CD4-positive, alpha-beta T cell treated with Interleukin-1 beta for 1 hour (primary cell): ENCODE measurements at places on chromosomes 1 and 21.
A peak's percentile ranks its signal among the peaks of the same experiment; 100 is the strongest.

DNA sequence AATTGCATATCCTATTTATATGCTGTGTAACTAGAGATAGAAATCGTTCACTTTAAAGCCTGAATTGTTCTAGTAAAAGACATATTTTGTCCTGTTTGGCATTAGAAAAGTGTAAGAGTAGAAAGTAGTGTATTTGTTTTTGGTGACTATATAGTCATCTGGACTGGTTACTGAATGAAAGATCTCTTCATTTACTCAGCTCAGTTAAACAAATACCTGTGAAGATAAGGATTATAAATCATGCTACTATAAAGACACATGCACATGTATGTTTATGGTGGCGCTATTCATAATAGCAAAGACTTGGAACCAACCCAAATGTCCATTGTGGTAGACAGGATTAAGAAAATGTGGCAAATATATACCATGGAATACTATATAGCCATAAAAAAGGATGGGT lies 125.1 kb downstream of the PLA2G4A start:
- DNase-seq = no peak

DNA sequence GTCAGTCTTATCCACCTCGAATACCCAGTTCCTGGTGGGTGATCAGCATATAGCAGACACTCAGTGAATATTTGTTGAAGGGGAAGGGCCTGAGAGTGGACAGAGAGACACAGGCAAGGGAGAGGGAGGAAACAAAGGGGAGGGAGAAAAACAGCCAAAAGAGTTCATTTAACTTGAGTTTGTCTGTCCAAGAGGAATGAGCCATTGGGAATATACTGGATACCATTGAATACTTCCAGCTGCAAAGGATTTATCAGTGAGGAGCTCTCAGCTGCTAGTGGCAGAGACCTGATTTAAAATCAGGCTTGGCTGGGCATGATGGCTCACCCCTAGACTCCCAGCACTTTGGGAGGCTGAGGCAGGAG lies 11.5 kb upstream of the BGLAP start:
- DNase-seq = no peak

GRCh38 chr1:45493116-45493697 lies 2.2 kb upstream of the TESK2 start:
- peak; percentile 54 for DNase-seq

GRCh38 chr1:244962130-244962529 lies 97.8 kb upstream of the HNRNPU start:
- no peak for DNase-seq

- no peak for DNase-seq
Observed at GRCh38 chr1:222334026-222334680, 213.8 kb downstream of the HHIPL2 start.

- no peak for DNase-seq
Observed at GRCh38 chr1:121483961-121484424, 299.2 kb downstream of the SRGAP2C start.

DNA sequence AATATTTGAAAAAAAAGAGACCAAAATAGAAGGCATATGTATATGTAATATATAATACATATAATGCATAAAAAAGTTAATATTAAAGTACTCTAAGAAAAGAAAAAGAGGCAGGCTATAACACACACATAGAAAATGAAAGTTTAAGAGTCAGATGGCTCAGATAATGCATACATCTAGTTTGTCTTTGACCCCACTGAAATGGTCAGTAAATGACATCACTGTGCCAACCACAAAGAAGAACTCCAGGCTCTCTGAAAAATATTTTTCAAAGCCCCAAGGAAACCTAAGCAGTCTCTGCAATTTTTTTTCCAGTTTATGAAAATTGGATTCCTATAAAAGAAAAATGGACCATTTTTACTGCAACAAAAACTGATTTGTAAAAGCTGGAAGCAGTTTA lies 55.4 kb upstream of the SCYL3 start:
- no peak for DNase-seq

DNA sequence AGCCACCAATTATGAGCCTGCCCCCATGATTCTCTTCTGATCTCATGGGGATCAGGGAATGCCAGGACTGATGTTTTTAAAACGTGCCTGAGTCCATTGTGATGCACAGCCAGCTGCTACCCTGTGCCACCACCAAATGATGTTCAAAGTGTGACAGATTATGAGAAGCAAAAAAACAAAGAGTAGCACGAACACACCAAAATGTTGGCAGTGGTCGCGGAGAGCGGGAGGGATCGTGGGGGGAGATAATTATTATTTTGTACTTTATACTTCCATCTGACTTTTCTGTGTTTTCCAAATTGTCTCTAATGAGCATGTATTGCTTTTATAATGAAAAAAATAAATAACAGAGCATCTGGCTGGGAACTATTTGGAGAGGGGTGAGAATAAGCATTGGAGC lies 50.5 kb downstream of the EPHB2 start:
- DNase-seq = no peak

DNA sequence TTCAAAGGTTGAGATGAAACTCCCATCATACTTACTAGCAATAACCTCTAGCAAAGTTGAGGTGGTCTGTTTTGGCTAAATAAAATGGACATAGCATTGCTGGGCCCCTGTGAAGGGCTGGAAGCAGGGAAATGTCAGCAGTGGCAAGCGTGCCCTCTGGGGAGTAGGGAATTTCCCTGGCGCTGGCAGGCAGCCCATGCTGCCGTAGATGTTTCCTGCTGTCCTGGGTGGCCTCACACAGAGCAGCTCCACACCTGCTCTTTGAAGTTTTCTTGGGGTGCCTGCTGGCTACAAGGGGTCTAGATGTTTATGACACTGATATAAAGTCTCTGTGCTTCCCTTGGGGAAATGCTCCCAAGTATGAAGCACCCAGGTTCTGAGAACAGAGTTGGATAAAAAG lies 30.2 kb downstream of the ADARB1 start:
- DNase-seq = peak; percentile 40

GRCh38 chr1:65319141-65319540 lies 9.8 kb downstream of the DNAJC6 start:
- DNase-seq = no peak

DNA sequence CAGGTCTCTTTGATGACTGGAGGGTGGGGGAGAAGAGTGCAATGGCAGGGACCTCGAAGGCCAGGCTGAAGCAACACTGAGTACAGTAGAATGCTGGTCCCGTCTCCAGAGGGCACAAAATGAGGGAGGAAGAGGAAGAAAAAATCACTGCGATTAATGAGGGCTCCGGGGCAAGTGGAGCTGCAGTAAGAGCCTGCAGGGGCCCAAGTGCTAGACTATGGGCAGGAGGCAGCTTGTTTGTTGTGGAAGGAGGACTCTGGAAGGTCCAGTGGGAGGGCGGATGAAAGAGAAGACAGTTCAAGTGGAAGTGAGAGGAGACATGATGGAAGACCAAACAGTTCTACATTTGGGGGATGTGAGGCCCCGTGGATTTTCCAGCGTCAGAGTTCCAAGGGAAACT lies 17.4 kb downstream of the TMCC2 start:
- DNase-seq = no peak

DNA sequence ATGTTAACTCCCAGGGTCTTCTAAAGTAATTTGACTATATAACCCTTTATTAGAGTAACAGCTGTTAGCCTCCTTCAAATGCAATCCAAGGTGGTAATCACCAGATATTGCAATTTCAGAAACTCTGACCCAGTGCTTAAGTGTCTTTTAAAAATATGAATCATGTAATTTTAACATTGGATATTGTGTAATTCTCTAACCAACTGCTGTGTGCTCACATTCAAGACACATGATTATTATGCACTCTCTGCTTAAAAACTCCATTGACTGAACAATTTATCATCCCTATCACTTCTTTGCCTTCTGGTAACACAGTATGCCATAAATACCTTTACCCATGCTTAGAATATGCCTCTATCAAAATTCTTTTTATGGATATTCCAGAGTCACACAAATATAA lies 537.4 kb upstream of the RGS18 start:
- no peak for DNase-seq

GRCh38 chr21:33844104-33844889 lies 71.3 kb downstream of the ATP5PO start:
- no peak for DNase-seq

GRCh38 chr21:34528131-34528561 lies 16.1 kb upstream of the KCNE1 start:
- no peak for DNase-seq

DNA sequence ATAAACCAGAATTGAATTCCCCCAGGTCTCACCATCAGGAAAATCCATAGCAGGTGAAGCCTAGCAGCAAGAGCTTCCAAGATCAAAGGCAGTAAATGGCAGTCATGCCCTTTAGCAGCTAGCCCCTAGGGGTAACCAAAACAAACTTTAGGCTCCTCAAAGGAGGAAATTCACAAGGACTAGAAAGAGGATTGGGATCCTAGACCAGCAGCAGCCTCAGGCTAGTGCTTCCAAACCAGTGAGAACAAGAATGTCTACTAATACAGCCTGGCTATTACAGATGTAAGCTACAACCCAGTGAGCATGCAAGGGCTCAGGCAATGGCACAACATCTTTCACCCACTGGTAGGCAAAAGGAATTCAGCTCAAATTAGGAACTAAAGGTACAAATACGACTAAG lies 11.1 kb upstream of the RIMKLA start:
- no peak for DNase-seq

GRCh38 chr1:185473186-185473585 lies 156.1 kb upstream of the IVNS1ABP start:
- no peak for DNase-seq
